ENCODE measurements at places on chromosomes 7 and 10.
A peak's percentile ranks its signal among the peaks of the same experiment; 100 is the strongest.

GRCh38 chr7:42982604-42983115 lies 50.5 kb downstream of the MRPL32 start:
- no peak for DNase-seq

DNA sequence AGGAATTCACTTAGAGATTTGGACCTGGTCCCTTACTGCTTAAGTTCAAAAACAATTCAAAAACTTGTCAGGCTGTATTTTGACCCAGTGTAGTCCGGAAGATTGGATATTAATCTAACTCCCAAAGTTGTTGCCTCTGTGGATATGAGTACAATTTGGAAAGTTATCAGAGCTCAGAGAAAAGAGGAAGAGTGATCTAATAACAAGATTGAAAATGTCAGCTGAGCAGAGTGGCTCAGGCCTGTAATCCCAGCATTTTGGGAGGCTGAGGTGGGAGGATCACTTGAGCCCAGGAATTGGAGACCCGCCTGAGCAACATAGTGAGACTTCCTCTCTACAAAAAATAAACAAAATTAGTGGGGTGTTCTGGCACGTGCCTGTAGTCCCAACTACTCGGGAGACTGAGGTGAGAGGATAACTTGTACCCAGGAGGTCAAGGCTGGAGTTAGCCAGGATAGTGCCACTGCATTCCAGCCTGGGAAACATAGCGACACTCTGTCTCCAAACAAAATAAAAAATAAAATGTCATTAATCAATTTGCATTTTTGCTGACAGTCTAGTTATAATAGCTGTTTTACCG lies 3.2 kb upstream of the ASCC1 start:
- DNase-seq, result no peak

DNA sequence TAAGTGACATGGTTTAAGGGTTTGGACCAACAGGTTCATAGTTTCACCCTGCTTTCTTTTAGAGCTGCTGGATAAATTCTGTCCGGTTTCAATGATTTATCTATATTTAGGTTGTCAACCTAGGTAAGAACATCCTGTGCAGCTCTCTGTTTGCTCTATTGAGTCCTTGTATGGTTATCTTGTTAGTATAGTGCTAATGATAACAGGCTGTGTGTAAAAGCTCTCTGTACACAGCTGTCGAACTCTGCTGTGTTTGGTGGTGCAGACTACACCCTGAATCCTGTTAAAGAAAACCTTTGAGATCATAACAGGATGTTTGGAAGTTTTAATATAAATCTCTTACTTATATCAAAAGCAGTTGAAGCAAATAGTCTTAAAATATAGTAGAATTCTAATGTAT lies 219.2 kb downstream of the SDK1 start:
- DNase-seq, result no peak

- no peak for DNase-seq
These were observed 29.8 kb downstream of the JAKMIP3 start for GRCh38 chr10:132095403-132096113.

DNA sequence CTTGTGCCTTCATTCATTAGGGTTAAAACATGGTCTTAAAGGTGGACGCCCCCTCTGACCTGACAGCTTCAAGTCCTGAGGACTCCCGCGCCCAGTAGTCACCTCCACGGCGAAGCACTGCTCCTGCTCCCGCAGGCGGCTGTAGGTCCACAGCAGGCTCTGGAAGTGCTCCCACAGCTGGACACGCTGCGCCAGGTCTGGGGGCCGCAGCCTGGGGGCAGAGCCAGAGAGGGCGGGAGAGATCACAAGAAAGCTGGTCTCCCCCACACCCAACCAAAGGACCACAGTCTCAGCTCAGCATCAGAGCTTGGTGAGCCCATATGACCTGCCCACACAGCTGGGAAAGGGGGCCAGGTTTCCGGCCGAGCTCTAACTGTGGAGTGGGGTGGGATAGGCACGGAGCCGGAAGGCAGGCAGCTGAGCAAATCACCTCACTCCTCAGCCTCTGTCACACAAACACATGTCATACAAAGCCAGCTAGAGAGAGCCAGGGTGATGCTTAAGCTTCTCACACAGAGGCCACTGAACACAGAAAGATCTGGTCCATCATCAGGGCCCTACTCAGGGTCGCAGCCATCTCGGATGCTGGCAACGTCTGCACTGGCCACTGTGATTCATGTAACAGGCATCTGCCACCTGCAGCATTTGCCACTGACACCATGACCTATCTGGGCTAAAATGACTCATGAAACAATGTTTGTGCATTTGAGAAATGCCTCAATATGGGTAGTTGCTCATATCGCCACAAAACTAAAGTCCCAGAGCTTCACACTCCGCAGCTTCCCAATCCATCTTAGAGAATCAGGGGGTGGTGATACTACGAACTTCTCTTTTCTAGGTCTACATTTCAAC lies 12.6 kb downstream of the HPS1 start:
- DNase-seq, result no peak

DNA sequence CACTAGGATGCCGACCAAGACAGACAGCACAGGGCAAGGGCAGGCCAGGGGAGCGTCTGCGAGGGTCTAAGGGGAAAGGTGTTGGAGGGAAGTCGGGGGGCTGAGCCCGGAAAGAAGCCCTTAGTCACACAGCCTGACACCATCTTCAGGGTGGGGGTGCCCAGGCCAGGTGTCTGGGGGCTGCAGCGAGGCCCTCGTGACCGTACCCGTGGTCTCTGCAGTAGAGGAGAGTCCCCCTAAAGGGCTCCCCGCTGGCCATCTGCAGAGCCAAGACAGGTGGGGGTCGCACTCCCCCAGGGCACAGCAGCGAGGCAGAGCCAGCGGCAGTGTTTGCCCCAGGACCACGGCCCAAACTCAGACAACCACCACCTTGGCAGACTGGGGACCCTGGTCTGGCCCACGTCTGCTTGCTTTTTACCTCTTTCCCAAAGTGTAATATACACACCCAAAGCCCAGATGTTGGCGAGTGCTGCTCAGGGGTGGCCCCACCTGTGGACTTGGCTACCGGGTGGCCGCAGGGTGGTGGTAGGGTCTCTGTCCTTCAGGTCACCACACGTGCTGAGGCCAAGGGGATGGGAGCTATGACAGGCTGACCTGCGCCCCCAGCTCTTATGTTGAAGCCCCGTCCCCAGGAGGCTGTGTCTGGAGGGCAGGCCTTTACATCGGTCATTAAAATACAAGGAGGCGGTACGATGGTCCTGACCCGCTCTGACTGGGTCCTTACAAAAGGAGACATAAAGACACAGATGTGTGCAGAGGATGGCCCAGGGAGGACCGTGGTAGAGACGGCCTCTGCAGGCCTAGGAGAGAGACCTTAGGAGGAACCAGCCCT lies 107.4 kb downstream of the DNAJB6 start:
- no peak for DNase-seq

- DNase-seq, result no peak
These were observed 286.7 kb downstream of the FZD1 start for GRCh38 chr7:91550931-91551330.

DNA sequence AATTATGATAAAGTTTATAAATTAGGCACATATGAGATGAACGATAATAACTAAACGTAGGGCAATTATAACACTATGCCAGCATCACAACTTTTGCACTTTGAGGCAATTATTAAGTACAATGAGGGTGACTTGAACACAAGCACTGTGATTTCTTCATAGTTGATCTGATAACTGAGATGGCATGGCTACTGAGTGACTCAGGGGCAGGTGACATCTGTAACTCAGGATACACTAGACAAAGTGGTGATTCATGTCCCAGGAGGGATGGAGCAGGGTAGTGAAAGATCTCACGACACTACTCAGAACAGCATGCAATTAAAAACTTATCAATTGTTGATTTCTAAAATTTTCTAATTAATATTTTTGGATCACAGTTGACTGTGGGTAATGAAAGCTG lies 98.3 kb upstream of the ARHGAP21 start:
- DNase-seq, result no peak

- no peak for DNase-seq
These were observed 216.7 kb downstream of the BBS9 start for GRCh38 chr7:33346055-33346454.

DNA sequence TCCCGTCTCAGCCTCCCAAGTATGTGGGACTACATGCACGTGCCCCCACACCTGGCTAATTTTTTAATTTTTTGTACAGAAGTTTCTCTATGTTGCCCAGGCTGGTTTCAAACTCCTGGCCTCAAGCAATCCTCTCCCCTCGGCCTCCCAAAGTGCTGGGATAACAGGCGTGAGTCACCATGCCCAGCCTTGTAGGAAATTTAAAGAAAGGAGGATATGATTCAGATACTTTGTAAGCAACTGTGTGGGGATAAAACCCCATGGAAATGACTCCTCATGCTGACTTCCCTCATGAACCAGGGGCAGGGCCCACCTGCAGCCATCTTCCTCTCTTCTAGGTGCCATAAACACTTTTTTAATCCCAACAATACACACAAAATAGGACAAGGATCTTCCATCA lies 50.2 kb downstream of the APBB1IP start:
- peak; percentile 71 for DNase-seq

GRCh38 chr7:116083796-116084195 lies 53.2 kb upstream of the TFEC start:
- no peak for DNase-seq

GRCh38 chr7:69398986-69399385 lies 199.3 kb upstream of the AUTS2 start:
- no peak for DNase-seq

GRCh38 chr7:50544992-50545391 lies 20.2 kb downstream of the DDC start:
- DNase-seq, result no peak

- DNase-seq, result no peak
These were observed 40.1 kb downstream of the ELMO1 start for GRCh38 chr7:37408291-37409228.

DNA sequence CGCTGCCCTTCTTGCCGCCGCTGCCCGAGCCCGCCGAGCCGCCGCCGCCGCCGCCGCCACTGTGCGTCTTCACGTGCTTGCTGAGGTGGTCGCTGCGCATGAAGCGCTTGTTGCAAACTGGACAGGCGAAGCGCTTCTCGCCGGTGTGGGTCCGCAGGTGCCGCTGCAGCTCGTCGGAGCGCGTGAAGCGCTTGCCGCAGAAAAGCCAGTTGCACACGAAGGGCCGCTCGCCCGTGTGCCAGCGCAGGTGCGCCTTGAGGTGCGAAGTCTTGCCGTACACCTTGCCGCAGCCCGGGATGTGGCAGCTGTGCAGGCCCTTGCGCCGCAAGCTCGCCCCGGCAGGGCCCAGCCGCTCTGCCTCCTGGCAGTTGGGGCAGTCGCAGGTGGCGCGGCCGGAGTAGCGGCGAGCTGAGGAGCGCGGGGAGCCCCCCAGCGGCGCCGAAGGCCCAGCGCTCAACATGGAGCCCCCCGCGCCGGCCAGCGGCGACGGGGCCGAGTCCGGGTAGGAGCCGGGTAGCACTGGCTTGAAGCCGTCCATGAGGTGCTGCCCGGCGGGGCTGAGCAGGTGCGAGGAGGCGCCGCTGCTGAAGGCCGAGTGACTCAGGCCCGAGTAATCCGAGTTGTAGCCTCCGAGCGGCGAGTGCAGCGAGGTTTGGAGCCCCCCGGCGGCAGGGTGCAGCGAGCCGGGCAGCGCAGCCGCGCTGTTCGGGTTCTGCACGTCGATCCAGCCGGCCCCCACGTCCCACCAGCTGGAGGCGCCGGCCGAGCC lies 2.1 kb downstream of the SP8 start:
- no peak for DNase-seq

GRCh38 chr10:88216976-88217375 lies 353.6 kb downstream of the PTEN start:
- no peak for DNase-seq

DNA sequence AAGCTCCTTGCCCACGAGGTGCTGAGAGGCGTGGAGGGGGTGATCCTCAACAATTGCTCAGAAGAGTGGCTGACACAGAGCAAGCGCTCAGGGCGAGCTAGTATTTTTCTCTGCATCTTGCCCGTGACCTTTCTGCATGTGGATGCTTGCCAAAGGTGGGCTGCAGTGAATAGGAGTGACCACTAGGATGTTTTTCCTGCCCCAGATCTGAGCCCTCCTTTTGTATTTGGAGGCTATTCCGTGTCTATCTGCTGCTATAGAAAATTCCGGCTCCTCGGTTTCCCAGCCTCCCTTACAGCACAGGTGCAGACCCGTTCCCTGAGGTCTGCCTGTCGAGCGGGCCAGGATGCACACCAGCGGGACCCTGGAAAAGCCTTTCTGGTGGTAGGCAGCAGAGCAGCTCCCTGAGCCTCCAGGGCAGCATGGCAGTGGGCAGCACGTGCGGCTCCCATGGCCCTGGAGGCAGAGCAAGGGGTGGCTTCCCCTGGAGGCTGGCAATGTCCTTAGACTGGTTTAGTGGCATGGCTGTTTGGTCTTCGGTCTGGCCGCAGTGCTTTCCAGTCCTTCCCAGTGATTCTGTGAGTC lies 145.1 kb upstream of the PCBD1 start:
- DNase-seq, result no peak

DNA sequence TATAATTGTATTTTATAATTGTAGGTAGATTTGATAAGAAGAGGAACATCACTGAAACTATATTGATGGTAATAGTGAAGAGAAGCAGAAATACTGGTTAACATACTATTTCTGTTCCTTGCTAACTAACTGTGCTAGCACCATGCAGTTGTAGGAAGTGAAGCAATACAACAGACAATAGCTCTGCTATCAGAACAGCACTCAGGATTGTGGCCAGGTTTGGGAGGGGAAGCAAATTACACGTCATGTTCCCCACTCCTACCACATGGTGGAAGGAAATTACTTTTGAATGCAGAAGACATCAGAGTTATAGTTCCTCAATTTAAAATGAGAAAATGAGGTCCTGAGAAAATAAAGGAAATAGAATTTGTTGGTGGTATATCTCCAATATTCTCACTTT lies 151.1 kb downstream of the DGKB start:
- peak; percentile 64 for DNase-seq

DNA sequence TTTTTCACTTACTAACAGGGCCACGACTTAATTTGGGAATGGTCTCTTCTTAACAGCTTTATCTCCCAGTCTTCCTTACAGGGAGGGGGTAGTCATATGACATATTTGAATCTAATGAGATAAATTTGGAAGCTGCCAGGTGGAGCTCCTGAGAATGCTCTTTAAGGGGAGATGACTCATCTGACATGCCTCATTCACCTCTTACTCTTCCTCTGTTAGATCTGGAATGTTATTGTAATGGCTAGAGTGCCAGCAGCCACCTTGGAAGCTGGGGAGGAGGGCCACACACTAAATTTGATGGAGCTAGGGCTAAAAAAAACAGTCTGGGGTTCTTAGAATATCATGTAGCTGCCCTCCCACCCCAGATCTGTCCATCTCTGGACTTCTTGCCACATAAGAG lies 22.7 kb downstream of the HECW1 start:
- DNase-seq, result peak; percentile 46

- DNase-seq, result no peak
These were observed 461.5 kb upstream of the GHITM start for GRCh38 chr10:83677795-83678194.

Measured in NCI-H226 (cell line).